Naive B cell (primary cell): ENCODE measurements at places on chromosomes 12 and 14. TPM values are rescaled to one million over a fixed set of nuclear protein-coding genes. Genes with fewer than 3 reads are reported as not detected.
A peak's percentile ranks its signal among the peaks of the same experiment; 100 is the strongest.

DNA sequence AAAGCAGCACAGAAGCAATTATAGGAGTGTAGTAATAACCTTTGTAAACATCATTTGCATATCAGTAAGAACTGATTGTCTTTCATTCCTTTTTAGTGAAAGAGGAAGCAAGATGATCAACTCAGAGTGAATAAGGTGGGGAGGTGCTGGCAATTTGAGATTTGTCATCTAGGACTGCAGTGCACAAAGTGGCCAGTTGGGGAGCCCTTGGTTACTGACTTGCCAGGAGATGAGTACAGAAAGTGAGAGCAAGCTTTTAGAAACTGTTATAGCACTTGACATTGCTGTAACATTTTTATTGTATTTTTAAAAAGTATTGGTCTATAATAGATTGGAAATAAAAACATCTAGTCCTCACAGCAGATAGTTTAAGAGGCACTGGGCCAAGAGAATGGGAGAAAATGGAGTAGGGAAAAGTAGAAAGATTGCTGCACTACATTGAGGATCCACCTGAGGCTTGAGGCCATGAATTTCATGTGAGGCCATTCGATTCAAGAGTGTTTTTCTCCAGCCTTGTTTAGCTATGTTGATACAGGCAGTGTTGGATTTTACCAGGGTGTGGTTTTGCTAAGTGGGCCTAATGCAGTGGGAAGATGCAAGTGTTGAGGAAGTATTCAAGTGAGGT lies 98.2 kb downstream of the SNAPC1 start:
- H3K27ac ChIP-seq = peak overlapping the region; percentile 44
- H3K4me1 ChIP-seq = peaks cover 11% of the 10 kb centered on the region
- no peak overlapping the region for H3K4me3 ChIP-seq
- peak; percentile 66 for DNase-seq
- no peaks in the 10 kb centered on the region for H3K36me3 ChIP-seq

GRCh38 chr14:56211844-56212243 lies 93.6 kb downstream of the PELI2 start:
- no peak for DNase-seq
- peaks cover 18% of the 10 kb centered on the region for H3K4me1 ChIP-seq
- no peaks in the 10 kb centered on the region for H3K27me3 ChIP-seq
- H3K4me3 ChIP-seq = no peak overlapping the region
- H3K27ac ChIP-seq = no peak overlapping the region

The DNAI7 gene
- polyA plus RNA-seq = 0.16 TPM

GRCh38 chr14:91252871-91253794 lies 8.6 kb upstream of the GPR68 start:
- peak; percentile 49 for DNase-seq
- H3K36me3 ChIP-seq = no peaks in the 10 kb centered on the region

- DNase-seq = no peak
- H3K4me1 ChIP-seq = no peaks in the 10 kb centered on the region
- no peak overlapping the region for H3K4me3 ChIP-seq
- no peak overlapping the region for H3K27ac ChIP-seq
- no peaks in the 10 kb centered on the region for H3K36me3 ChIP-seq
These were observed 7.4 kb upstream of the CCDC198 start for GRCh38 chr14:57501039-57501557.

DNA sequence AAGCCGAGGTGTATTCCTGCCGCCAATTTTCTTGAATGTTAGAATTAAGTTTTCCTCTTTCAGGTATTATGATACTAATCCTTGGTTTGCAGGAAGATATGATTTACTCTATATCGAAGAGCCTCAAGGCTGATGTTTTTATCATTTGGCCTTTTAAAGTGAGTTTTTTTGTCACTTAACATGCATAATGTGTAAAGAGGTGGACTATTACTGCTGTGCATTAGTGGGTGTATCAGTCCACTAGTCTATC lies 11.1 kb upstream of the TMPO start:
- H3K4me1 ChIP-seq = peaks cover 17% of the 10 kb centered on the region
- H3K4me3 ChIP-seq = peak overlapping the region; percentile 99
- H3K27ac ChIP-seq = peak overlapping the region; percentile 97
- no peaks in the 10 kb centered on the region for H3K36me3 ChIP-seq
- no peaks in the 10 kb centered on the region for H3K27me3 ChIP-seq
